A549 (cell line): ENCODE measurements at places on chromosomes 1 and 21. TPM values are rescaled to one million over a fixed set of nuclear protein-coding genes. Genes with fewer than 3 reads are reported as not detected.
A peak's percentile ranks its signal among the peaks of the same experiment; 100 is the strongest.

Gene FCGR2B
- not detected in 3 replicates for polyA plus RNA-seq

Gene CRNN
- polyA plus RNA-seq: not detected in 3 replicates

Gene ETV3L
- not detected in 3 replicates for polyA plus RNA-seq

Gene CYYR1
- not detected in 3 replicates for polyA plus RNA-seq

Gene C1QA
- polyA plus RNA-seq: not detected in 3 replicates

GRCh38 chr1:56436912-56437417, 142.4 kb downstream of the PLPP3 start:
- no peak for DNase-seq

- peak; percentile 36 for DNase-seq
These were observed 3.8 kb downstream of the LCA5L start for GRCh38 chr21:39441502-39442475.

- no peak for DNase-seq
These were observed 103.5 kb downstream of the SIK1 start for GRCh38 chr21:43323244-43324005.

DNA sequence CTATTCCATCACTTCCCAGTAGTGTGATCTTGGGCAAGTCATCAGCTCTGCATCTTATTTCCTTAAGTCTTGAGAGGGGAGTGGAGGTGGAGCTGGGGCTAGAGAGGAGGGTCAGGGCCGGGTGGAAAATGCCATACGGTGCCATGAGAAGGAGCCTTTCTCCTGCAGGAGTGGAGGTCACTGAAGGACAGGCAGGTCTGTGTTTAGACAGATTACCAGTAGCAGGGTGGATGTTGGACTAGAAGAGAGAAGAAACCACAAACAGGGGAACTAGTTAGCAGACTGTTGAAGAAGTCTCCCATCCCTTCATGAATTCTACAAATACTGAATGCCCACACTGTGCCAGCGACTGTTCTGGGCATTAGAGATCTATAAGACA, 13.9 kb upstream of the CPT2 start:
- no peak for DNase-seq

DNA sequence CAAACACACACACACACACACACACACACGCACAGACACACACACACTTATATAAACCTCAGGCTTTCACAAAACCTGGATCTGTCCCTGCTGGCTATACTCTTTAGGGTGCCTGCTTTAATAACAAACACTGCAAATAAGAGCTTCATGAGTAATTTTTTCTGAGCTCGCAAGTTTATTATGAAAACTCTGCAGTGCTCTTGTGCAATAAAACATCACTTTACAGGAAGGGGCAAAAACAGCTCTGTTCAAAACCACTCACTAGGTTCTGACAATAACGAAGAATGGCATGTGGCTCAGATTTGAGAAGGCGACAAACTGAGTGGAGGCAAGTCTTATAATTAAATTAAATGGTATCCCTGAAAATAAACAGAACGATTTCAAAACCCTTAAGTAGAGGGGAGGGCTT, 42.6 kb upstream of the CTPS1 start:
- no peak for DNase-seq

DNA sequence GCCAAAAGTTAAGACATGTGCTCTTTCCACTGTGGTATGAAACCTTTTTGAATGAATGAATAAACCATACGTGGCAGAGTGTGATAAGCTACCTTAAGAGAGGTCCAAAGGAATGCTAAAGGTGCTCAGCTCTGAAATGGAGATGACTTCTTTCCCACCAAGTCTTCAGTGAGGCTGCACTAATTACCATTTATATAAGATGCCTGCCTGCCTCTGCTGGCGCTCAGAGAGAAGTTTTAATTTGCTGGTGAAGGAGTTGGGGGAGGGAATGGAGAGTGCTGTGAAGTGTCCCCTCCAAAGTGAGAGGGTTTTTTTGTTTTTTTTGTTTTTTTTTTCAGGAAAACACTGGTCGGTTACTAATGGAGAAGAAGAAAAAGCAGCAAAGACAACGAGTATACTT, 559.0 kb downstream of the OMA1 start:
- DNase-seq: no peak
